ENCODE measurements at places on chromosomes 3 and 15.
A peak's percentile ranks its signal among the peaks of the same experiment; 100 is the strongest.

DNA sequence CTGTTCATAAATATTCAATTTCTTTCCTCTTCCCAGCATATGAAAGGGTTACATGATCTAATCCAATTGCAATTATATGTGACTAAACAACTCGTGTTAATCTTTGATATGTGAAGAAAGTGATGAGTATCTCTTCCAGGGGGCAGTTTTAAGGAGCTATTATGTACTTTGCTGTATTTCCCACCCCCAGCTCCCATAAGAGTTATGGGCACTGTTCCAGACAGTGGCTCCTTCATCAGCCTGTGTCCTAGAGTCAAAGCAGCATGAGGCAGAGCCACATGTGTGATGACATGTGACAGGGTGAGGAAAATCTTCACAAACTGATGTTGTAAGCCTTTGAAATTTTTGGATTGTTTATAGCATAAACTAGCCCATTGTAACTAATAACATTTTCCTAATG, 315.4 kb downstream of the DIPK2A start:
- DNase-seq, result no peak

DNA sequence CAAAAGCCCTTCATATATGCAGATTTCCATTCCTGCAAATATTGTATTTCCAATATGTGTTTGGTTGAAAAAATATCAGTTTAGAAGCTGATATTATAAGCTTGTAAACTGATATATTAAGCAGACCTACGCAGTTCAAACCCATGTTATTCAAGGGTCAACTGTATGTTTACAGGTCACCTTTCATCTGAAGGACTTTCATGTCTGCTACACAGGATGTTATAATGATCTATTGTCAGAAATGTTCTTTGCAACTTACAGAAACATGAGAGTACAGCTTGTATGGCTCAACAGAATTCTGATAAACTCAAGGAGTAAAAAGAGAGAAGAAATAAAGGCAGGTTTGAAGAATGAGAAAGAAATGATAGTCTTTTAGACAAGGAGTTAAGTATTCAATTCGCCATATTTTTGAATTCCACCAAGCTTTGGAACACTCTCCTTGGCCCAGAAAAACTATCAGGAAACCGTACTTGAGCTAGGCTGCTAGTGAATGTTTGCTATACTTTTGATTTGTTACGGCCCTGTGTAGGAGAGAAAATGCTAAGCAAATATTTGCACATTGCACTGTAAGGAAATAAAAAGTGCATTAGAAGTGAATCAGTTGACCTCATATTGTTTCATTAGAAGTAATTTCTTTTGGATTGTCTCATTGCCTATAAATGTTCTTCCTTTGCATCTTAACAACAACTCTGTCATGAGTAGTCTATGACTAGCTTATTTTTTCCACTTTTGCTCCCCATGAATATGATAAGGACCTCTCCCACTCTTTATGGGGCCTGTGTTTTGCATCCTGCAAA, 81.2 kb downstream of the NEK11 start:
- no peak for DNase-seq

DNA sequence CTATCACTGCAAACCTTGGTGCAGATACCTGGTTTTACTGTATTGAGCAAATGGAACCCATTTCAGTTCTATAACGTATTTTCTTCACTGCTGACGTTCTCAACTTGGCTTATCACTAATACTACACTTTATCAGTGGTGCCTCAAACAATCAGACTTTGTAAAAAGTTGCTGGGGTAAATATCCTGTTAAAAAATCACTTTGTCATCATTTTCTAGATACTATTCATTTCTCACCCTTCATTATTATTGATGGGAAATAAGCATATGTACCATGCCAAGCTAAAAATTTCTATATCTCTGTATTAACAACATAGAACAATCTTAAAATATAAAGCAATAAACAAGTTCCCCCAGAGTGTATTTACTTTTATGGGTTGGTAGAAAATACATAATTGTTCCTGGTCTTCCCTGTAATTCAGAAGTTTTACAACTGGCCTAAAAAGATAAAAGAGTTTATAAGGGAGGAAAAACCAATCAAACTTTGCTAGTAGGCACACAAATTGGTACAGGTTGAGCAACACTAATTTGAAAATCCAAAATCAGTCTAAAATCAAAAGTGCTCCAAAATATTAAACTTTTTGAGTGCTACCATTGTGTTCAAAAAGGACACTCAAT, 33.2 kb downstream of the CIP2A start:
- no peak for DNase-seq

DNA sequence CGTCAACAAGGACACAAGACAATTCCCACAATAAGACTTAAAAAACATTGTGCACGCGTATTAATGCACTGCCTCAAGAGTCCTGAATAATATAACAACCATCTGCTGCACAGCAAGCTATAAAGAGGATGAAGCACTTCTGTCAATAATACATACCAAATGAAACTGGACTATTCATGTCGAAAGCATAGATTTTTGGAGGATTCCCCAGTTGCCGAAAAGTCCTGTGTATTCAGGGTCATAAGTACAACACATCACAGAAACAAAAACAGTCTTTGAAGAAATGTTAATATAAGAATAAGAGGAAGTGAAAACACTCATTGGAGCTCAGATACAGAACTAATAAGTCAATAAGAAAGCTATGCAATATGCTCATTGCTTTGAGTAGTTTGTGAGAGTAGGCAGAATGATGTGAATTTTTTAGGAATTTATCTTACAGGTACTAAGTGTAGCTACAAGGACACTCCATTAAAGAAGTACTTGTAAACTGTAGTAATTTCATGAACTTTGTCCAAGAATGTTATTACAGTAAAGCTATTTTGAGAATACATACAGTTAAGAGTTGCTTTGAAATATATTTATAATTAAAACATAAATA, 31.6 kb downstream of the CBLB start:
- peak; percentile 6 for DNase-seq

- no peak for DNase-seq
Measured at GRCh38 chr3:144864646-144865045, 893.0 kb downstream of the DIPK2A start.

DNA sequence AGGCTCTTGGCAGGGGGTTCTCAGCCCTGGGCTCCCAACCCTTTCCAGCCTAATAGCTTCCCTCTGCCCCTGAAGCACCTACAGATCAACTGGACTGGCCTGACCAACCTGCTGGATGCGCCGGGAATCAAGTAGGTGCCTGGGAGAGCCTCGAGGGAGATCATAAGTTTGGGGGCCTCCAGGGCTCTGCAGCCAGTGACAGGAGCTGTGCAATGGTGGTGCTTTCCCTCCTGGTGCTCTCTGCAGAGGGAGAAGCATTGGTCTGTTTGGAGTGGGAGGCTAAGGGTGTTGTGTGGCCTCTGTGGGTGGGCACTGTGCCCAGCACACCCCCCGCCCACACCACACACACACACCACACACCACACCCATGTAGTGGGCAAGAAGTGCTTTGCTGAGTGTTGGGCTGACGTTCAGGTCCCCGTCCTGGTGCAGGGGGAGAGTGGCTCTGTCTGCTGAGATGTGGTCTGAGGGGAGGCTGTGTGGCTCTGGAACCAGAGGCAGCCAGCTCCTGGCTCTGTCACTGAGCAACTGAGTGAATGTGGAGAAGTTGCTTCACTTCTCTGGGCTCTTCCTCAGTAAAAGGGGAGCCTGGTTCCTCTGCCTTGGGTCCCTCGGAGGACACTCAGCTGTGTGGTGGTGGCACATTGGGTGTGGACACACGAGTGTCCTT, 26.3 kb downstream of the ESYT3 start:
- DNase-seq, result no peak

DNA sequence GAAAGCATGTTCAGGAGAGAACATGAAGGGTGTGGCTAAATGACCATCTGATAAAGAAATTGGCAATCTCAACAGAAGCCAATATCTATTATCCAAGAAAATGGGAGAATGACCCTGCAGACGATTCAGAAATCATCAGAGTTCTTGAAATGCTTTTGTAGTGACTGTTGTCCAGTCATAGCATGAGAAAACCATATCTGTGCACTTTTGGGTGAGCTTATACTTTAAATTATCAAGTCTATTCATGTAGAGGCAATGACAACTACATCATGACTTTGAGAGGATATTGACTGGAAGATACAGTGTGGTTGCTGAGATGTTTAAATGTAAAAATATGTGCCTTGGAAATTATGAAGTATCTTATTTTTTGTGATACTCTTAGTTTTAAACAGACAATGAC, 57.6 kb upstream of the AZI2 start:
- DNase-seq, result no peak

DNA sequence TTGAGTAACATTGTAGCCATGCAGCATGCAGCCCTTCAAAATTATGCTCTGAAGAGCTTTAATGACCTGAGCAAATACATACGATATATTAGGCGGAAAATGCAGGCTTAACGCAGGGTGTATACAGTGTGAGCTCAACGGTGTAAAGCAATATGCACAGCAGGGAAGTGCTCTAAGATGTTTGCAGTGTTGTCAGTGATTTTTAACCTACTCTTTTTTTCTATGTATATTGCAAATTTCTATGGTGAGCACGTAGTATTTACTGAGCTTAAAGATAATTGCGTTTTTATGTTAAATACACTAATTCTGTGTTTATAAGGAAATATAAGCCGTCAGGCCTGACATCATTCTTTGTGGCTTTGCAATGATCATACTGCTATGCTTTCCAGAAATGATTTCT, 42.1 kb downstream of the DGKG start:
- DNase-seq, result no peak

- DNase-seq, result no peak
Measured at GRCh38 chr15:80875568-80876347, 96.6 kb downstream of the CEMIP start.

GRCh38 chr3:140854961-140855360, 86.7 kb upstream of the SLC25A36 start:
- DNase-seq, result no peak

GRCh38 chr15:69869881-69870505, 227.7 kb downstream of the TLE3 start:
- no peak for DNase-seq

DNA sequence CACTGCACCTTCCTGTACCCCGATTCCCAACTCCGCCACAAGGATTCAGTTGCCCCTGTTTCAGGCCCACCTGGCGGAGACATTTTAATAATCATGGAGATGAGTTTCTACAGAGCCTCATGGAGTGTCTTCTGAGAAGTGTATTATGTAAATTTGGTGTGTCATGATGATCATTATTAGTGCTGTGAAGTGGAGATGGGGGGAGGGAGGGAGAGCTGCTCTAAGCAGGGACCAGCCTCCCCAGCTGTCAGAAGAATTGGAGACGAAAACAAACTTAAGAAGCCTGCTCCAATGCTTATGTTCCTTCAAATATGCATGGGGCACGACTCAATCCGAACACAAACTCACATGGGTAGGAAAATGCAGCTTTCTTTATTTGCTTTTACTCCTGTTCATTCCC, 127.8 kb downstream of the EPHB1 start:
- DNase-seq, result no peak

- no peak for DNase-seq
Measured at GRCh38 chr3:188701485-188701969, 470.2 kb upstream of the TPRG1 start.

DNA sequence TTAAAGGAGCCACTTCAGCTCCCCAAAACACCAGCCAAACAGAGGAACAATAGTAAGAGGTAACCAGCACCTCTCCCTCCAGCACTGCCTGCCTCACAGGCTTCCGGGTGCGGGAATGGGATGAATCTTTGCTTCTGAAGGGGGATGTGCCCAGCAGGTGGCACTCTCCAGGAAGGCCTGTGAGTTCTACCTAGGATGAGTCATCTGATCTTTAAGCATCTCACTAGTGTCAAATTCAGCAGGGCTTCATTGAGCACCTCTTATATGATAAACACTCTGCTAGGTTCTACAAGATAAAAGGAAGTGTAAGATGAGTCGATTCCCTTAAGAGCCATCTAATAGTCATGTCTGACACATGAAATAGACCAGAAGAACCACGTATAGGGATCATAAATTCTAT, 237.4 kb upstream of the UMPS start:
- peak; percentile 5 for DNase-seq

GRCh38 chr15:62928242-62928999, 114.1 kb upstream of the TPM1 start:
- DNase-seq, result no peak

DNA sequence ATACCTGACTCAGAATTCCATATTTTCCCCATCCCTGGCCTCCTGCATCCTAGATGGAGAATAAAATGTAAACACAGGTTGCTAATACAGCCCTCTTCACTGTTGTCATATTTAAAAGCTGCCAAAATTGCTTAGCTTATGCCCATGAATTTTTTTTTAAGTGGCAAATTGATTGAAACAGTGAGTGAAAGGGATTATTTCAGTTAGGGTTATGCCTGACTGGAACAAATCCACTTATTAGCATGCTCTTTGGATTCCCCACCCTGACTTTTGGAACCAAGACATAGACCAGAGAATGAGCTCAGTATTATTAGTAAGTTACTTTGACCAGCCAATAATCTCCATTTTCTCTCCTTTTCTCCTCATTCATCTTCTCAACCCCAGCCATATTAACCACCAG, 244.7 kb downstream of the FEZF2 start:
- no peak for DNase-seq

DNA sequence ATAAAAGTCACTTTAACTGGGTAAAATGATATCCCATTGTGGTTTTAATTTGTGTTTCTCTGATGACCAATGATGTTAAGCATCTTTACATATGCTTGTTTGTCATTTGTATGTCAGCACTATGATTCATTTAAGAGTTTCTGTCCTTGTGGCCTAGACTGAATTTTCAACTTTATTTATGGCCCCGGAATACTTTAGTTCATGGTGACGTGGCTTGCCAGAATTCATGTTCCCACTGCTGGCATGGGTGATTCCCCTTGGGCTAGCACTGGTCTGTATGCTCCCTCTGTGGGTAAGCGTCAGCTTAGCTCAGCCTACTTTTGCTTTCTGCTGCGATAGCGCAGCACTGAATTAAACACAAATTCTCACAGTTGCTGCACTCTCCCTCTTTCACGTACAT, 436.3 kb upstream of the SGO1 start:
- no peak for DNase-seq

- no peak for DNase-seq
Measured at GRCh38 chr15:81433462-81433861, 59.4 kb upstream of the TMC3 start.

DNA sequence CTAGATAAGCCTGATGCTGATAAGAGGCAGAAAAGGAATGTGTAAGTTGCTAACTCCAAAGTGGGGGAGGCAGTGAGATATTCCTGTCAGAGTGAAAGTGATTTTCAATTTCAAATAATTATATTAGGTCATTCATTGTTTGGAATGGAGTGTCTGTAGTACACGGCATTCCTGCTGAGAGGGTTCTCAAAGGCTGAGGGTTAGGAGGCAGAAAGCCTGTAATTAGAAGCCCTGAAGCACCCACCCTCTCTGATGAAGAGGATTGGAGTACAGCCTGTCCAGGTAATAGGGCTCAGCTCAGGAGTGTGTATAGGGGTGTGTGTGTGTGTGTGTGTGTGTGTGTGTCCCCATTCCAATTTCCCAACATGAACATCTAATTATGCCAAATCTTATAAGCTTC, 486.8 kb downstream of the MAGI1 start:
- DNase-seq, result no peak

DNA sequence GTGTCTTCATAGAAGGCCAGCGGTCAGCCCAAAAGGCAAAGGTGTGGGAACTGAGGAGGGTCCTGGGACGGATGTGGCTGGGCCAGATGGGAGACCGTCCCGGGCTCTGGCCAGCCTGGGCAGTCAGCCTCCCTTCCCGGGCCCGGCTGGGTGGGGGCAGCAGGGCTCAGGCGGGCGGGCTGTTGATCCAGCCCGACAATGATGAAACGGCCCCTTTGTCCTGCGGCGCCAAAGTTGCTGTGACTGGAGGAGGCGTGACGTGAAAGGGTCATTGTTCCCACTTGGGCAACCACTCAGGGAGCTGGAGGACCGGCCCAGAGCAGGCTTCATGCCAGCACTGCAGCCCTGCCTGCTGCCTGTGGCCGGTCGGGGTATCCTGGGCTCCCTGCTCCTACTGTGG, 16.5 kb downstream of the DUSP7 start:
- no peak for DNase-seq

GRCh38 chr15:23764716-23765115, 77.6 kb upstream of the NDN start:
- DNase-seq, result no peak
